ENCODE measurements at places on chromosomes 3 and 15.

DNA sequence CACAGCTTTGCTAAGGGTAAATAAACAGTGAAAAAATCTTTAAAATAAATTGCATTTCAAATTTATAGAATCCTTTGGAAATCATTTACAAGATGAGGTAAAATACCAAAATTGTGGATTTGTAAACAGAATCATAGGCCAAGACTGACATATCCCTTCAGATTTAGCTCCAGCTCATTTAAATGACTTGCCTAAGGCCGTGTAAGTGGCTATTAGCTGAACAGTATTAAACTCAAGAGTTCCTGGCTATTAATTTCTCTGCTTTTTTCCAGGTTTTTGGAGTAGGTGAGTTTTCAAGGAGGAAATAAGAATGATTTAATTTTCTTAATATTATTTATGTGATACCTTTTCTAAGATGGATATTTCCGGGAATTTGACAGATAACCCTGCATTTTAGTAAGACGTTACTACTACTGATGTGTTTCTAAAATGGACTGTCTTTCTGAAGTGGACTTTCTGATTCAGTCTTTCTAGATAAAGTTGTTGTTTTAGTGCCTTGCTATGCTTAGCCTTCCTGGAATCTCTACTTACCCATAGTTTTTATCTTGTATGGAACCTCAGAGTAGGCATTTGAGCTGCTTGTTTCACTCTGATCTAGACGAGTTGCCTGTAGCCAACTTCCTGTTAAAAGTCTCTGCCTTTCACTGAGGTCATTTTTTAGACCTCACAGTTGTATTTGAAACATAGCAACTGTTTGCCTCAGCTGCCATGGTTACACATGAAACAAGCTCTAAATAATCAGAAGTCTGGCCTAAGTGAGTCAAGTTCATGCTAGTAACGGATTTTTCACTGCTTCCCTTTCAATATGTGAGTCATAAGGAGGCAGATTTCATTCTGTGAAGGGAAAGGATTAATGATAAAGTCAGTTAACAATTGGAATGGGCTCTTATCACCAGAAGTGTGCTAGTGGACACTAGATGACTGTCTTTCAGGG is 127.0 kb downstream of the KLHL25 start:
- peak; percentile 92 for DNase-seq

DNA sequence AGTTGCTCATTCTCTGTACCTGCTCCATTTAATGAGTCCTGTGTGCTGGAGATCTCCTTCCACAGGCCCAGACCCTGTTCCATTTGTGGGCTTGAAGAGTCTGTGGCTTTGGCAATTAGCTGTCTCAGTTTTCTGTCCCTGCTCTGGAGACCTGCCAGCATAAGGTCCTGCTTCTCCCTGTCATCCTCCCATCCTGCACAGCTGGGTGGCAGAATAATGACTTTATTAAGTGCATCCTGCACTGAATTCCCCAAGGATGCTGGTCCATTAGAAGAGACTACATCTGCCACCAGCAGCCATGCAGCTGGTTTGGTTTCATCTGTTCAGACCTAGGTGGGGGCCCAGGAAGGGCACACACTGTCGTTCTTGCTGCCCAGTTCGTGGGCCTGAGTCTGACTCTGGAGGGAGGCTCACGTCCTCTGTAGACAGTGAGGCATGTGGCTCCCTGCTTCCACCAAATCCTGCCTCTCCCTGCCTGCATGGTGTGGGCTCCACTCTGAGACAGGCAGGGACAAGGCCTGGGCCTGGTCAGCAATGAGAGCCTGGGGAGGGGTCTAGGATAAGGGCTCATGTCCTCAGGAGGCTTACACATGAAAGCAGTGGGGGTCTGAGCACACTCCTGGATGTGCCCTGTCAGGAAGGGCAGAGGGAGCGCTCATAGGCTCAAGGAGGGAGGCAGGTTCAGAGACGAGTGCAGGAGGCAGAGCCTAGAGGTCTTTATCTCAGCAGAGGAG is 78.4 kb upstream of the PRR23E start:
- no peak for DNase-seq

- DNase-seq: no peak
These were observed 42.8 kb upstream of the PLOD2 start for GRCh38 chr3:146203776-146204175.

DNA sequence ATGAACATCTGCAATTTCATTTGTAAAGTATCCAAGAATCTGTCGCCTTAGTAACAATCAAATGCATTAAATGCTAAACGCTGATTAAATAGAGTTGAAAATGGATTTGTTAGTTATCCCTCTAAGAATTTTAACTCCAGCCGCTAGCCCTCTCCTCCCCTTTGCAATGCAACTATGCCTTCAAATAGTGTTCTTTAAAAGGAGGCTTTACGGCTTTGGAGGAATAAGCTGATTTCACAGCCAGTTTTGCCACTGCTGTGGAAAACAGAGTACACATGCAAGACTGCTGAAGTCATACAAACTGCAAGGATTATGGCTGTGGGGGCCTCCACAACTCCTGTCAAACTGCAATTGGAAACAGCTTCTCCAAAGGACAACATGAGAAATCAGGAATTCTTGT is 89.2 kb downstream of the CERS3 start:
- no peak for DNase-seq

DNA sequence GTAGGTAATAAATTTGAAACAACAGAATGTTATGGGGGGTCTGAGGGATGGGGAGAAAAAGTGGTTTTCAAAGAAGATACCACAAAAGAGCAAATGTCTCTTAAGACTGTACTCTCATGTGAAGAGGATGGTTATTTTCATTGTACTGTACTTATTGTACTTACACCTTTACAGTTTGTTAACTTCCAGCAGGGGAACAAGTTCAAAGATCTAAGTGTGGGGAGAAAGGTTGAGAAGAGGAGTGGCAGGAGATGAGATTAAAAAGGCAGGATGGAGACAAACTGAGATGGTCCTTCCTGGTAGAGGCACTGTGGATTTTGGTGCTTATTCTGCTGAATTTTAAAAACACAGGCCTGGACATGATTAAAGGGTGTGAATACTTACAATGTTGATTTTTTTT is 5.4 kb upstream of the ZCWPW2 start:
- DNase-seq: no peak

DNA sequence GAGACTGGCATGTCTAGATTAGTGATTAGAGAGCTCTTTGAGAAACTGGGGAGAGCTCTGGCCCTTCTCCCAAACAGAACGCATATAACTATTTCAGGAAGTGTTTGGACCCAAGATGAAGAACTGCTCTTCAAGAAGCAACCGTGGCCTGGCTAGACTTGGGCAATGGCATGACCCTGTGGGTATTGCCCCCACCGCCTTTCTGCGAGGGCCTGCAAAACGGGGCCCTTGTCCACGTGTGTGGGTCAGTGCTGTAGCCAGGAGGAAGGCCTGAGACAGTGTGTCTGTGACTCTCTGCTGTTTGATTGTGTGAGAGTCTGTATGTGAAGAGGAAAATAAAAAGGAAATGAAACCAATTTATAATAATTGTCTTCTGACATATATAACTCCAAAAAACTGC is 42.5 kb downstream of the EEFSEC start:
- DNase-seq: no peak

- no peak for DNase-seq
These were observed 512.1 kb downstream of the ROBO1 start for GRCh38 chr3:79255702-79256101.

DNA sequence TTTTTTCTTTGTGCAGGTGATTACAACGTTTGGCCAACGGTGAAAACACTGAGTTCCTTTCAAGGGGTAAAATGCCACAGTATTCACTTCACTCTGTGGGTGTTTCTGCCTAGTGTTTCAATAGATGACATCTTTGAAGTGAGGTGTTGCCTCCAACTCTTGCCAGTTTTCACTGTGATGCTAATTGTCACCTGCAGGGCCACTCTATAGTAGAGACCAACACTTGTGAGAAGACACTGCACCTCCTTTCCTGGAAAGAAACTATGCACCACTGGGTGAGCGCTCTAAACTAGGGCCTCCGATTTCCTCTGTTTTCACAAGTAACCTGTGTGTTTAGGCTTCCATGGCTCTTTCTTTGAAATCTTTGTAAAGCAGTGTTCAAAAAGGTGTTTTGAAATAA is 98.3 kb downstream of the THRB start:
- no peak for DNase-seq

GRCh38 chr15:71732636-71733035 is 77.7 kb upstream of the NR2E3 start:
- DNase-seq: no peak

DNA sequence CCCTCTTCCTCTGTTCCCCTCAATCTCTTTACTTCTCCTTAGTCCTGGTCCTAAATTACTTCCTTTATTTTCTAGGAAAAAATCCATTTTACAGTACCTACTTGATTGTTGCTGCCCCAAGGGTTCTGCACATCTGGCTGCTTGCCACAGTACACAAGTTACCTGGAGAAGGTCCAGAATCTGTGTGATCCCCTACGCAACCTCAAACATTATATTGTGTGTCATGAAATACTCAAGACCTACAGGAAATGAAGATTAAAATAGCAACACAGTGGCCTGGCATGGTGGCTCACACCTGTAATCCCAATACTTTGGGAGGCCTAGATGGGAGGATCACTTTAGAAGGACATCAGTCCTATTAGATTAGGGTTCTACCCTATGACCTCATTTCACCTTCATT is 48.7 kb downstream of the PRKAR2A start:
- no peak for DNase-seq

DNA sequence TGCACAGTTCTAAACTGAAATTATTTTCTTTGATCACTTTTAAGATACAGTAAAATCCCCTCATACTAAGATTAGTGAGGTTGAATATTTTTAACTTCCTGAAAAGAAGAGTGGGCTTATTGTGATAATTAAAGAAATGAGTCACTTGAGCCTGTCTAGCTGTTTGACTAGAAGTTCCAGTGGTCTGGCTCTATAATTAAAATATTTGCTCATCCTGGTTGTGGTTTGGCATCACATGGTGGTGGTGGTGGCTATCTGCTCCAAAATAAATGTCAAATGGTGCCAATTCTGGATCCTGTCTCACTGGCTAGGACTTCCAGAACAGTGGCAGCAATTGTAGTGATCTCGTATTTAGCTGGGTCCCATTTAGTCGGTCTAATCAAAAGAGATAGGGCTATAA is 8.6 kb upstream of the TEX9 start:
- no peak for DNase-seq

DNA sequence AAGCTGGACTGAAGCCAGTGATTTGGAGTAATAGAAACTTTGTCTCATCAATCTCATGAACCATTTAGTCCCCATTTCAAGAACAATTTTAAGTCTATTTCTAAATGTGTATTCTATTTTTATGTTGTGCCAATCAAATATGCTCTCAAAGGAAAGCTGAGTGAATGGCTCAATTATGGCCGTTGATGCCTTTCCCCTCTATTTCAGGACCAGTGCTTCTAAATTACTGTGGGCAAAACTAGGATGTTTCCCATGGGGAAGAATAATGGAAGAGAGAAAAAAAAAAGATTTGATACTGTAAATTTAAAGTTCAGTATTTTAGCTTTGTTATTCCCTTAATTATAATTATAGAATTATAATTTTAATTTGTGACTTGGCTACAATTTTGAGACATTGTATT is 110.1 kb downstream of the CADM2 start:
- DNase-seq: no peak

- no peak for DNase-seq
These were observed 229.0 kb downstream of the TLE3 start for GRCh38 chr15:69868756-69869155.

DNA sequence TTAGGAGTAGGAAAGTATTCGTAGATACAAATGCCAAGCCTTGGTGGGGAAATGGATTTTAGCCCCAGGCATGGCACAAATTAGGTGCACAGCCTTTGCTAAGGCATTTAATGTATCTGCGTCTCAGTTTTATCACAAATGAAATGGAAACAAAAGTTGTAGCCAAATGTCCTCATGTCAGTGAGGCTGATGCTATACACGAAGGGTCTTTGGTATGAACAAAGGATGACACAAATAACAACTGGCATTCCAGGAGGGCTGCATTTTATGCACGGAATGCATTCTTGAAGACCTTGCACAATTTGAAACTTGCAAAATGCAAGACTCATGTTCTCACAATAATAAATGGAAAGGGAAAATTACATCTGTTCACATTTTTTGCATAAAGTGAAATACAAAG is 181.9 kb downstream of the SV2B start:
- no peak for DNase-seq

DNA sequence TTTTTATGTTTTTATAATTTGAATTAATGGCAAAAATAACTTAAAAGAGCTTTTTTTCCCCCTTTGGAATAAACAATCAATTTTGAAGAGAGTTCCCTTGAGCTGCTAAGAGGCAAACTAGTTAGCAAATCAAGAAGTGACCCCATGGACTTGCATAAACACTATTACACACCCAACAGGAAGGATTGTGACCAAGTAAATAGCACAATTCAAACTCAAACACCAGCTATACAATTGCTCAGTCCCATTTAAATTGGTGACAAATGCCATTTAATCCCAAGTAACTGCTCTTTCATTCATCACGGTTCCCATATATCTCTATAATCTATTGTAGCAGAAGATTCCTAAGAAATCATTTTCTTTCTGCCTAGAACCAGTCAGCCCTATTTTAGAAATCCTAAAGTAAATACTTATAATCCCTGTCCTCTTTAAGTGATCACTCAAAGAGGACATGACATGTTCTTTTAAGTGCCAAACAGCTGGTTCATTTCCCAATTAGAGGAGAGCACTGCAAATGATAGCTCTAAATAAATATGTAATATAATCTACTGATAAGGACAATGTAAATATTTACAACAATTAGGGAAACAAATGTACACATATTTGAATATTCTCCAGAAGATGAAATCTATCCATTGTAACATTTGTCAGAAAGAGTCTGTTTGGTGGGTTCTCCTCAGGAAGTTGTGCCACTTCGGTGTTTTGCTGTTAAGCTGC is 137.8 kb upstream of the ADAMTS9 start:
- no peak for DNase-seq

- DNase-seq: no peak
These were observed 2.0 kb upstream of the IL16 start for GRCh38 chr15:81194723-81195122.

- no peak for DNase-seq
These were observed 321.0 kb upstream of the C2CD4B start for GRCh38 chr15:62486041-62486440.

DNA sequence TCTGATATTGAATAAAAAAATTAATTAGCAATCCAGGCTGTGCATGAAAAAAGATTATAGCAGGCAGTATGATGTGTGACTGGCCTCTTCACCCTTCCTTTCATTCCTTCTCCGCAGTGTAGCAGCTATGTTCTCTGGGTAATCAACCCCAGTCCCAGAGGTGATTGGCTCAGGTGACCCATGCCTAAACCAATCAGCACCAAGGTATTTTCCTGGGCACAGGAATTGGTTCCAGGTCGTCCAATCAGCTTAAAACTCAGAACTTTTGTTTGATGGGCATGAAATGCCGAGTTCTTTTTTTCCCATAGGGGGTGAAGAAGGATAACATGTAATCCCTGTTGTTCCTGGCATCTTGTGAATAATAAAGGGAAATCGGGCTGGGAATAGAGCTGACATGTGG is 5.8 kb upstream of the BNC1 start:
- no peak for DNase-seq

DNA sequence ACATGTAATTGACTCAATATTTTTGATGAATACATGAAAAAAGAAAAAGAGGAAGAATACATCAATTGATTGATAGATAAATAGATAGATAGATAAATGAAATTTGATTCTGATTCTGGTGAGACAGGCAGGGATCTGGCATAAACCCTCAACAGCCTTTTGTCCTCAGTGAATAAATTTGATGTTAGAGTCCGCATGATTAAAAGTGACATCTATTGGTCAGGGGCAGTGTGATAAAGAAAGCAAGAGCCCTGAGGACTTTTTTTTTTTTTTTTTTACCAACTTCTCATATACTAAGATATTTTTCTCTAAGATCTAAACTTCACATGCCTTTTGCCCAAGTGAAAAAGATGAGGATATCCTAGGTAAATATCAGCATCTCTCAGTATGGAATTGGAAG is 216.4 kb downstream of the LRRC3B start:
- no peak for DNase-seq

- DNase-seq: no peak
These were observed 69.7 kb downstream of the KLHL25 start for GRCh38 chr15:85725019-85725418.

Data from amniotic stem cell (primary cell).